ENCODE measurements at places on chromosomes 7 and 10. TPM values are rescaled to one million over a fixed set of nuclear protein-coding genes. Genes with fewer than 3 reads are reported as not detected.
A peak's percentile ranks its signal among the peaks of the same experiment; 100 is the strongest.

DNA sequence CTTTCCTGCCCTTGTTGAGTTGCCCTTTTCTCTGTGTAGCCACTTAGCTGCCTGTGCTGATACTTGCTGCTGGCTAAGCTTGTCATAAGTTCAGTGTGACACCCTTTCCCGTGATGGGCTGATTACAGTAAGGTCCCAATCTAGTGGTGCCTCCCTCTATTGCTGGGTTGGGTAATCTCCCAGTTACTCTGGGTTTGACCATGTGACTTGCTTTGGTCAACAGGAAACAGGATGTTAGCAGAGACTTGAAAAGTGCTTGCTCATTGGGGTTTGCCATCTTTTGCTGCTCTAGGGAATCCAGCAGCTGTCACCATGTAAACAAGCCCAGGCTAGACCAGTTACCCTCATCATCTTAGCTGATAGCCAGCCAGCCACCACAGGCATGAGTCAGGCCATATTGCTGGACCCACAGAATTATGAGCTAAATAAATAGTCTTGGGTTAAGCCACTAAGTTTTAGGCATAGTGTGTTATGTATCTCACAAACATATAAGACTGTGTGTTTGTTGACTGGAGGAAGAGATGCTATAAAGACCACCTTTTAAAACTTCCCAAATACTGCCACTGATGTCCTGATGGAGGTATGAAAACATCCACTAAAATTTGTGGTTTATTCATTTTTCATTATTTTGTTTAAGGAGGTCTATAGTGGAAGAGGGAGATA, 4.0 kb upstream of the LEP start:
- no peak for DNase-seq

- no peak for DNase-seq
Observed at GRCh38 chr7:66344166-66344565, 139.0 kb downstream of the TPST1 start.

DNA sequence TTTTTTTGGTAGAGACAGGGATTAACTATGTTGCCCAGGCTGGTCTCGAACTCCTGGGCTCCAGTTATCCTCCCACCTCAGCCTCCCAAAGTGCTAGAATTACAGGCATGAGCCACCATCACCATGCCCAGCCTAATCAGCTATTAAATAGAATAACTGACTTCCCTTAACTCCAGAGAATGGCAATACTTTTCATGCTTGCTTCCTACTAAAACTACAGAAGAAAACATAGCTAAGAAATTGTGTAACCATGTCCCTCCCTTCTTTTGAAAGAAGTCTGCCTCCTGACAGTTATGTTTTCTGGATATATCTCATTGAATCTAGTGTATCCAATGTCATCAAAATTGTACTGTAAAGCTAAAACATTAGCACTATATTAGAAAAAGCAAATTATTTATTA, 95.6 kb downstream of the KMT2C start:
- DNase-seq: no peak

DNA sequence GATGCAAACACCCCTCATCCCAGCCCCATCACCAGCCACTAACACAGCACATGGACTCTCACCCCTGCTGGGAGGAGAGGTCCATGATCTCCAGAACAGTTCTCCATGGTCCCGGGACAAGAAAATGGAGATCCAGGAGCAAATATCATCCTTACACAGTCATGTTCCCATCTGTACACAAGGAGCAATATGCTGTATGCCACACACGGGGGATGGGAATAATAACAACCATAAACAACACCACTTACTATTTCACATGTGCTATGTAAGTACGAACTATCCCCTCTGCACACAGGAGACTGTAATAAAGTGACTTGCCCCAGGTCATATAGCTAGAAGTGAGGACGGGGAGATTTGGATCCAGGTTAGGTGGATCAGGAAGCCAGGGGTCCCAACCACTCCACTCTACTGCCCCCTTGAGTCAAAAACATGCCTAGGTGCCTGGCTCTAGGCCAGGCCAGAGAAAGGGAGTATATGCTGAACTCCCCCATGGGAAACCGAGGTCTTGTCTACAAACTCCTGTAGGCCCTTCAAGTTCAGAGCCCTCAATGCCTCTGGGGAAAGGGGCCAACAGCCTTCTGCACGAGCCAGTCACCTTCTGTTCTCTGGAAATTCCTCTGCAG, 34.1 kb downstream of the LRRC20 start:
- DNase-seq: no peak

- DNase-seq: no peak
Observed at GRCh38 chr10:71627956-71628355, 91.6 kb downstream of the C10orf105 start.

DNA sequence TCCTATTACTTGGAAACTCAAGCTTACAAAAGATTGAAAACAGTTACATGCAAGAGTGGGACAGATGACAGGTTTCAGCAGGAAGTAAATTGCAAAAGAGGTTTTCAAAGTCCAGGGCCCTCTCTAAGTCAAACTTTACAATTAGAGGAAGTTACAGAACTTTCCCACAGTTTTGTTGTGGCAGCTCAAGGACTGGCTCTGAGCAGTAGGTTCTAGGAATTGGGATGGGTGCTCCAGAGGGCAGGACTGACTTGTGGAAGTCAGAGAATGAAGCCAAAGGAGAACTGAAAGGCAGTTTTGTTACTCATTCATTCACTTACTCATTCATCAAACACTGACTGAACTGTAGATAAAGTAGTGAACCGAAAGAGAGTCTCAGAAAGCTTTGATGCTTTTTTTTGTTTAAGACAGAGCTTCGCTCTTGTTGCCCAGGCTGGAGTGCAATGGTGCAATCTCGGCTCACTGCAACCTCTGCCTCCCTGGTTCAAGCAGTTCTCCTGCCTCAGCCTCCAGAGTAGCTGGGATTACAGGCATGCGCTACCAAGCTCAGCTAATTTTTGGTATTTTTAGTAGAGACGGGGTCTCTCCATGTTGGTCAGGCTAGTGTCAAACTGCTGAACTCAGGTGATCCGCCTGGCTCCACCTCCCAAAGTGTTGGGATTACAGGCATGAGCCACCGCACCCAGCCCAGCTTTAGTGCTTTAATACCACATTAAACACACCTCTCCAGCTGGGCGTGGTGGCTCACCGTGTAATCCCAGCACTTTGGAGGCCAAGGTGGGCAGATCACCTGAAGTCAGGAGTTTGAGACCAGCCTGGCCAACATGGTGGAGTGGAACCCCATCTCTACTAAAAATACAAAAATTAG, 66.8 kb upstream of the CCNJ start:
- DNase-seq: no peak

DNA sequence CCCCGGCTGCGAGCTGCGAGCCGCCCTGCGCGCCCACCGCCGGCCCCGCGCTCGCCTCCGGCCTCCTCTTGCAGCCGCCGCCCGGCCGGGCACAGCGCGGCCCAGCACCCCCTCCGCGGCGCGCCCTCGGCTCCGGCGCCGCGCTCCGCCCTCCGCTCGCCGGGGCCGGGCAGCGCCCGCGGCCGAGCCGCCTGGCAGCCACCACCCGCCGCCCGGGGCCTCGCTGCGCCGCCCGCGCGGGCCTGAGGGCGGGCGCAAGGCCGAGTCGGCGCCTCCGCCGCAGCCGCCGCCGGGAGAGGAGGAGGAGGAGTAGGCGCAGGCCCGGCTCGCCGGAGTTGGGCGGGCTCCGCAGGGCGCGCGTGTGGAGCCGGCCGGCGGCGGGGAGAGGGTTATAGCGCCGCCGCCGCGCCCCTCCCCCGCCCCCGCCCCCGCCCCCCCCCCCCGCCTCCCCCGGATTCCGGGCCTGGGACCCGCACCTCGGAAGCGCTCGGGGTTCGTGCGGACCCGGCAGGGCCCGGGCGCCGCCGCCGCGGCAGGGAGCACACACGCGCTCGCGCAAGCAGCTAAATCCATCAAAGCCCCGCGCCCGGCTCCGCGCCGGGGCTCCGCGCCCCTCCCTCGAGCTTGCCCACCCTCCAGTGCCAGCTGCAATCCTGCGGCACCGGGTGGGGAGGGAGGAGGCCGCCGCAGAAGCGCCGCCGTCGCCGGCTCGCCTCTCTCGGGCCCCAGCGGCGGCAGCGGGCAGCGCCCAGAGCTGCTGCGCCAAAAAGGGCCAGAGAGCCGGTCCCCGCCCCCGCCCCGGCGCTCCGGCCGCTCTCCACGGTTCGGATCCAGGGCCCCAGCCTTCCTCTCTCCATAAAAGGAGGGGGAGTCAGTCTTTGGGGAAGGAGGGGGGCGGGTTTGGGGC, at the start of gene PDGFA:
Gene PDGFA (minus strand): TSS at position 363 of the 907 bp plus-strand sequence. CDS start 845 bp downstream, outside the sequence.
- no peak for DNase-seq

GRCh38 chr10:5434017-5434753, 21.8 kb downstream of the NET1 start:
- DNase-seq: no peak

GRCh38 chr10:4372601-4373000, 453.4 kb upstream of the AKR1E2 start:
- DNase-seq: peak; percentile 59

- no peak for DNase-seq
Observed at GRCh38 chr7:70785427-70785826, 346.5 kb upstream of the GALNT17 start.

DNA sequence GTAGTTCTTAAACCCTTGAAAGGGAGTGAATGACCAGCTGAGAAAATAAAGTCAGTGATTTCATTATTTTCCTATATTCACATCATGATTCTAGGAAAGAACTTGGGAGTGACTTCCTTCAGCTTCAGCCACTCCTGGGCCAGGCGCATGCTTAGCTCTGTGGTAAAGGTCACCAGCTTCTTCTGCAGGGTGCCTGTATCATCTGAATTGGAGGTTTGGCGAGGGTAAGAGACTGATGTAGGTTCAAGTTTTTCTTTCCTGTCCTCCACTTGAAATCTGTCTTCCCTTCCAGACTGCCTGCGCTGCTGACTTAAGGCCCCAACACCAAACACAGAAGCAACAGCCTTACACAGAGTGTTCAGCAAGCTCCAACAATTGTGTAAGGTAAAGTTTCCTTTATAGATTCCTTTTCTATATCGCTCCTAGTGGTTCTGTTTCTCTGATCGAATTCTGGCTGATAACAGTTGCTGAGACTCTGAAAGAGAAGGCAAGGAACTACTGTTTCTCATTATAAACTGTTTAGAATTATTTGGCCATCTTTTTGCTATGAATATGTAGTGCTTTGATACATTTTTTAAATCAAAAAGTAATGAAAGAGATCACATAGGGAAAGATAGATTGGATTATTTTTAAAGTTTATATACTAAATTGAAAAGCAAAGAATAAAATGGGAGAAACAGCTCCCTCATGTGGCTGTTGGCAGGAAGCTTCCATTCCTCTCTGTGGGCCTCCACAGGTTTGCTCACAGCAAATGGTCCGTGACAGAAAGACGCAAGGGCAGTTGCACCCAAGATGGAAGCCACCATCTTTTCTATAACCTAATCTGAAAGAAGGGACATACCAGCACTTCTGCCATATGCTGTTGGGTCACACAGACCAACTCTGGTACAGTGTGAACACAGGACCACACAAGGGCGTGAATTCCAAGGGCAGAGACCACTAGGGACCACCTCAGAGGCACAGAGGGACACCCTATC, 14.0 kb downstream of the GATAD1 start:
- DNase-seq: no peak

DNA sequence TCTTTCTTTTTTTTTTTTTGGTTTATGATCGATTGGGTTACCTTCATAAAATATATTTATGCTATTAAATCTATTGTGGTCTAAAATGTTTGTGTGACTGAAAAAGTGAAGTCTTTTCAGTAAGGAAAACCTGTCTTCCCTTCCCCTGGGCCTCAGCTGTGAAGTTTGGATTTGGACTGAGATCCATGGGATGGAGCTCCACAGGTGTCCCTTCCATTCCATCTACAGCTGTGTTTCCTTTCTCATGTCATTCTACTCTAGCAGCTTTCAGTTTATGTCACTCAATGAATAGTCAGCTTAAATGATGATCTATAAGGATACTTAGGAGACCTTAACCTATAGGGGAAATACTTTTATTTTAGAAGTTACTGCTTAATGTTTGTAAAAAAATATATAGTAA, 48.0 kb upstream of the NCF1 start:
- DNase-seq: no peak

DNA sequence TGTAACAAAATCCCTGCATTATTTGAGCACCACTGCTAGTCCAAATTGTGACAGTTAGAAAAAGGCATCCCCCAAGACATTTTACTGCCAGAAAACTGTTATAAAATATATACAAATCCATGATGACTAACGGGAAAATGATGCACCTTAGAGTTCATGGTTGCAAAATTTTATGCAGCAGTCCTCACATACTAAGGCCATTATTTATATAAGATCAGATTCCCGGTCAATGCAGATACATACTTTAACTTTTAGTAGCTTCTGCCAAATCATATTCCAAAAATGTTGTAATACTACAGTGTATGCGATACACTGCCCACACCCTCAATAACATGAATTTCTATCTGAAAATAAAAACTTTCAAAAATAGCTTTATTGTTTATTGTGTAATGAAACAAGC, 239.9 kb upstream of the ZNF32 start:
- no peak for DNase-seq

GRCh38 chr7:95881597-95881996, 109.2 kb downstream of the DYNC1I1 start:
- no peak for DNase-seq

GRCh38 chr10:130778166-130778545, 533.4 kb downstream of the TCERG1L start:
- no peak for DNase-seq

PLEKHS1 gene
- polyA plus RNA-seq: 0.04 TPM

CFAP69 gene
- 13.5 TPM for polyA plus RNA-seq

PTN gene
- 163 TPM for polyA plus RNA-seq

SPDYE9 gene
- 0.18 TPM for polyA plus RNA-seq

FHIP2A gene
- 33.1 TPM for polyA plus RNA-seq

All from right renal pelvis (tissue), 4 donors.